ENCODE measurements at places on chromosomes 3 and 15.

DNA sequence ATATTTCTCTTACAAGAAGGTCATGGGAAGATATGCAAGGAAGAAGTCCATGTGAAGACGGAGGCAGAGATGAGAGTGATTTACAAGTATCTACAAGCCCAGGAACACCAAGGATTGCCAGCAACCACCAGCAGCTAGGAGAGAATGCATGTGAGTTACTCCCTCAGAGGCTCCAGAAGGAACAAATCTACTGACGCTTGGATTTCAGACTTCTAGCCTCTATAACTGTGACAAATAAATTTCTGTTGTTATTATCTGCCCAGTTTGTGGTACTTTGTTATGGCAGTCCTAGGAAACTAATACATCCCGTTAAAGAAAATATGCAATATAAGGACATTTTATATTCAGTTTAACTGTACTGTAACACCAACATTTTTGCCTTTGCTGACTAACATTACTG lies 283.9 kb downstream of the BCHE start:
- no peak for DNase-seq

- no peak for DNase-seq
Measured at GRCh38 chr15:50066202-50066601, 52.8 kb downstream of the ATP8B4 start.

GRCh38 chr3:73933585-73933984 lies 308.8 kb upstream of the PDZRN3 start:
- DNase-seq: no peak

- no peak for DNase-seq
Measured at GRCh38 chr3:183486472-183486871, 58.1 kb upstream of the MCF2L2 start.

GRCh38 chr3:148366743-148367410 lies 330.8 kb upstream of the AGTR1 start:
- DNase-seq: no peak

GRCh38 chr3:129656659-129657247 lies 50.3 kb upstream of the PLXND1 start:
- no peak for DNase-seq

GRCh38 chr3:162641907-162642306 lies 1145.3 kb downstream of the OTOL1 start:
- DNase-seq: no peak

All from stimulated activated CD4-positive, alpha-beta T cell treated with anti-CD3 and anti-CD28 coated beads, Interleukin-12 subunit alpha, Interleukin-12 subunit beta, amount 100 ng/mL, for 4 hours (primary cell).